H1 (cell line): ENCODE measurements at places on chromosomes 2 and 18. TPM values are rescaled to one million over a fixed set of nuclear protein-coding genes. Genes with fewer than 3 reads are reported as not detected.

GRCh38 chr2:105935063-105935462 is 190.4 kb downstream of the NCK2 start:
- H3K36me3 ChIP-seq, result no peaks in the 10 kb centered on the region
- H3K4me3 ChIP-seq, result no peak overlapping the region
- DNase-seq, result no peak
- H3K4me1 ChIP-seq, result no peaks in the 10 kb centered on the region
- no peaks in the 10 kb centered on the region for H3K27me3 ChIP-seq
- no peak overlapping the region for H3K27ac ChIP-seq

The PIEZO2 gene
- total RNA-seq, result 14.7 and 16.5 TPM in 2 replicates

DNA sequence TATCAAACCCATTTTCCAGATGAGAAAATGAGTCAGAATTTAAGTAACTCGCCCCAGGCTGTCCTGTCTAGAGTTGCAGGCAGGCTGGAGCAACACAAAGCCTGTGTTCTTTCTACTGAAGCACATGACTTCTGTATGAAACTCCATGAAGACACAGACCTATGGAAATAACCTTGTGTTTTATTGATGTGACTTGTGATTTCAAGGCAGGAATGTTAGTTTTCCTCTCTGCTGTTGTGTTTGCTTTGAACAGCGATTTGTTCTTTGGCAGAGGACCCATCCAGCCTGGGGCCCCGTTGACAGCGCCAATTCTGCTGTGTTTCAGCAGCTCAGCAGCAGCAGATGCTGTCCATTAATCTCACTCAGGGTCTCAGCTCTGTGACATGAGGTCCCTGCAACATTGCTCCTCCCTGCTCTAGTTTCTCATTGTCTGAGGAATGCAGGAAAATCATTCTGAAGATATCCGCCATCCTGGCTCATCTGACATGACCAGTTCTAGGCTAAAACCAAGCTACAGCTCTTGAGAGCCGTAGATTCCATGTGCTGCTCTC is 344.3 kb upstream of the RAB12 start:
- H3K27ac ChIP-seq, result no peak overlapping the region
- H3K27me3 ChIP-seq, result no peaks in the 10 kb centered on the region
- no peak for DNase-seq
- H3K4me1 ChIP-seq, result peaks cover 3% of the 10 kb centered on the region

DNA sequence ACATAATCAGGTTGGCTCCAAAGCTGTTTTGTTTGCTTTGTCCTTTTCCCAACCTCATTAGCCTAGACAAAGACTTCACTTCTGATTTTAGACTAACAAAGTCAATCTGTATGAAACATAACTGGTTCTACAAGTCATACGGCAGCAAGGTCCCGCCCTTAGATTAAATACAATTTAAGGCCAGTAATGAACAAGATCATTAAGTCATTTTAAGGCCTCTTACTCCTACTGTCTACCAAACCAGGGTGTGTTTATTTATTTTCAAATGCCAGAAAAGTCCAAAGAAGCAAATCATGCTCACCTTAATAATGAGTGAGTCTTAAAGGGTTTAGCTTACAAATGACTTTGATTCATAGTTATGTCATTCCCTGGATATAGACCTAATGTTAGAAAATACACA is 148.4 kb upstream of the ACVR2A start:
- no peak overlapping the region for H3K4me3 ChIP-seq
- H3K36me3 ChIP-seq, result no peaks in the 10 kb centered on the region
- H3K27ac ChIP-seq, result no peak overlapping the region
- H3K4me1 ChIP-seq, result no peaks in the 10 kb centered on the region
- no peak for DNase-seq
- H3K27me3 ChIP-seq, result no peaks in the 10 kb centered on the region

- no peaks in the 10 kb centered on the region; the same call in 1 of the 2 replicates for H3K27me3 ChIP-seq
- no peaks in the 10 kb centered on the region for H3K36me3 ChIP-seq
- peaks cover 4% of the 10 kb centered on the region for H3K4me1 ChIP-seq
- H3K27ac ChIP-seq, result no peak overlapping the region
- no peak overlapping the region for H3K4me3 ChIP-seq
Observed at GRCh38 chr18:77167251-77167650, 34.7 kb upstream of the MBP start.

DNA sequence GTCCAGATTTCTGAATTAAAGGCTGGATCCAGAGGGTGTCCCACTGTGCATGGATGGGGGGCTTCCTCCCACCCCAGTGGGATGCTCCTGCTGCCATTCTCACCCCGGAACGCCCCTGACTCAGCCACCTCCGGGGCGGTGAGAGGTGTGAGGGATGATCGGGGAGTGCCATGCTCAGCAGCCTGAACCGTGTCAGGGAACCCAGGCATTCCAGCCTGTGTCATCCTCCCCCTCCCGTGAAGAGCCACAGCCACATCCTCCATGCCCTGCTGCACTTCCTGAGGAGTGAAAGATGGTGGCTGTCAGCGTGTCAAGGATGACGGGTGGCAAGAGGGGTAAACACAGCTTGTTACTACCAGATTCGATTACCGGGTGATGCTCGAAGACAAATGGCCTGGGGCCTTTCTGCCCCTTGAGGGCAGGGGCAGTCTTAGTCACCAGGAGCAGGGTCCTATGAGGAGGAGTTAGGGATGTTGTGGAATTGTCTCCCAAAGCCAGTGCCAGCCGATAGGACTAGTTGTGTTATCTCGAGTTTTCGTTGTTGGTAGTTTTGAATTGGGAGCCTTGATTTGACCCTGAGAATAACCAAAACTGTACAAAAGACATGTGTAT is 80.8 kb downstream of the TCF7L1 start:
- no peaks in the 10 kb centered on the region for H3K27me3 ChIP-seq
- no peak for DNase-seq
- no peak overlapping the region for H3K27ac ChIP-seq
- no peaks in the 10 kb centered on the region for H3K36me3 ChIP-seq

The VAMP5 gene
- 4.7 and 5.2 TPM in 2 replicates for total RNA-seq

The GAD1 gene
- total RNA-seq, result 0.34 and 0.65 TPM in 2 replicates

GRCh38 chr2:43622931-43623451 is 14.1 kb upstream of the PLEKHH2 start:
- no peaks in the 10 kb centered on the region for H3K36me3 ChIP-seq
- no peaks in the 10 kb centered on the region for H3K27me3 ChIP-seq
- H3K27ac ChIP-seq, result no peak overlapping the region
- DNase-seq, result no peak
- H3K4me3 ChIP-seq, result no peak overlapping the region

The CHRNG gene
- total RNA-seq, result not detected in 2 replicates

DNA sequence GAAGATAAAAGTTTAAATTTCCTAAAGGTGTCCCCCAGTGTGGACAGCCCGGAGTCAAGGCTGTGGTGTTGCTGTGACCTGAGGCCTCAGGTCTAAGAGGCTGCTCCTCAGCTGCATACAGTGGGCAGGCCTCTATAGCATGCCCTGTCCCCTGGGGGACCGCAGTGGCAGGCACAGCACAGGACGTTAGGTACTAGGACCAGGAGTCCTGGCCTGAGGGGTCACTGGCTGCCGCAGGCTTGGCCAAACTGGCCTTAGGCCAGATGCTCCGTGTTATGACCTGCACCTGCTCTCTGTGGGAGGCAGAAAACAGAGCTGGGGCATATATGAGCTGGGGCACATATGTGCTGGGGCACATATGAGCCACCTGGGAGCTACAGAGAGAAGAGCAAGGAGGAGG is 21.2 kb upstream of the MAL start:
- H3K36me3 ChIP-seq, result no peaks in the 10 kb centered on the region
- no peak for DNase-seq
- H3K4me1 ChIP-seq, result no peaks in the 10 kb centered on the region

The GKN2 gene
- not detected in 2 replicates for total RNA-seq

The CPO gene
- 1.3 and 1.9 TPM in 2 replicates for total RNA-seq

The OR6B2 gene
- total RNA-seq, result not detected in 2 replicates

DNA sequence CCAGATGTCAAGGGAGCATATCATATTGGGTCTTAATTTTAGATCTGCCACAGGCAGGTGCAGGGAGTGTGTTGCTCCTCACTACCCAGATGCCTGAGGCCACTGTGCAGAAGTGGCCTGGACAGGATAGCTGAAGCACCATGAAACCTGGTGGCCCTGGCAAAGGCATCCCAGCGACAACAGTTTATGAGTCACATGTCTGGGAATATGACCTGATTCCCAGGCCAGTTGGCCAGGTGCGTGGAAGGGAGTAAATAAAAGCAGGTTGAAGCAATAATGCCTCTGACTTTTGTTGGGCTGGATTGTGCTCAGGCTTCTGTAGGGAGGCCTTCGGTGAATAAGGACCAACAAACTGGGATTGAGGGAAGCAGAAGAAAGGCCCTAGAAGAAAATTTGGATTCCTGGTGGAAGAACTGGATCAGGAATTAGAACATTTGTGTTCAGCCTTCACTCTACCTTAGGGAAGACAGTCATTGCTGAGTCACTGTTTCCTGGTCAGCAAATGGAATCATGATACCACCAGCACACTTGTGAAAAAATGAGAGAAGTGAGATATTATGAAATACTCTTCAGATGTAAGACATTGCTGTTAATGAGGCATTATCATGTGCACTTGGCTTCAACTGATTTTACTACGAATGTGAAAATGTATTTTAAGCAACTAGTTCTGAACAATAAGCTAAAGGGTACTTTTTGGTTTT is 78.4 kb upstream of the ZNF516 start:
- H3K4me1 ChIP-seq, result peaks cover 3% of the 10 kb centered on the region; the same call in 1 of the 2 replicates
- no peaks in the 10 kb centered on the region for H3K27me3 ChIP-seq
- H3K4me3 ChIP-seq, result no peak overlapping the region
- H3K27ac ChIP-seq, result no peak overlapping the region

- H3K27ac ChIP-seq, result no peak overlapping the region
- H3K4me1 ChIP-seq, result no peaks in the 10 kb centered on the region
- no peak for DNase-seq
- H3K36me3 ChIP-seq, result no peaks in the 10 kb centered on the region
- H3K27me3 ChIP-seq, result no peaks in the 10 kb centered on the region
Observed at GRCh38 chr2:75517547-75518230, 43.0 kb downstream of the EVA1A start.

DNA sequence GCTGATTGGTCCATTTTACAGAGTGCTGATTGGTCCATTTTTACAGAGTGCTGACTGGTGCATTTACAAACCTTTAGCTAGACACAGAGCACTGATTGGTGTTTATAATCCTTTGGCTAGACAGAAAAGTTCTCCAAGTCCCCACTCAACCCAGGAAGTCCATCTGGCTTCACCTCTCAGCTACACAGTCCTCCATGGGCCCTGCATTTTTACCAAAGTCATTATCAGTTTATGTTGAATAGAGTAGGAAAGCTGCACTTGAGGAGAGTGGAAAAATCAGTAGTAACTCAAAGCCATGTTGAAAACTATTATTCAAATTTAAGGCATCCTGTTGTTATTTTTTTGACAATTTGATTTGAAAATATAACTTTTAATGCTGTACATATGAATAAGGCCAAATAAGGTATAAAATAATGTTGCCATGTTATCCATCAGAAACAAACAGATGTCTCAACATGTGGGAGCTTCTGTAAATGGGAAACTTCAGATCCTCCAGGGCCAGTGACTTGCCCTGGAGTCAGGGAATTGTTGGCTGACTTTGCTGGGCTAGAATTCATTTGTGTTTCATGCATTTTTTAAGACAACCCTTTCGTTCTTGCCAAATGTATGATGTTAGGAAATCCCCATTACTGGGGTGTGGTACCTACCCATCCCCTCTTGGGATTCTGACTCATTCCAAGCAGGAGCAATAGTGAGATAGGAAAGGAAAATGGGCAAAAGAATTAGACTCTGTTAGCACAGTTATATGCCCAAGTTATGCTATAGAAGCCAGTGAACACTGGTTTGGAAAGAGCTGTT is 37.8 kb upstream of the CCDC195 start:
- no peaks in the 10 kb centered on the region for H3K27me3 ChIP-seq
- H3K36me3 ChIP-seq, result no peaks in the 10 kb centered on the region
- no peak for DNase-seq
- no peak overlapping the region for H3K27ac ChIP-seq
- no peaks in the 10 kb centered on the region for H3K4me1 ChIP-seq

The LCT gene
- total RNA-seq, result 0.06 and 0.11 TPM in 2 replicates

The DYNAP gene
- 0.15 and 0.22 TPM in 2 replicates for total RNA-seq

DNA sequence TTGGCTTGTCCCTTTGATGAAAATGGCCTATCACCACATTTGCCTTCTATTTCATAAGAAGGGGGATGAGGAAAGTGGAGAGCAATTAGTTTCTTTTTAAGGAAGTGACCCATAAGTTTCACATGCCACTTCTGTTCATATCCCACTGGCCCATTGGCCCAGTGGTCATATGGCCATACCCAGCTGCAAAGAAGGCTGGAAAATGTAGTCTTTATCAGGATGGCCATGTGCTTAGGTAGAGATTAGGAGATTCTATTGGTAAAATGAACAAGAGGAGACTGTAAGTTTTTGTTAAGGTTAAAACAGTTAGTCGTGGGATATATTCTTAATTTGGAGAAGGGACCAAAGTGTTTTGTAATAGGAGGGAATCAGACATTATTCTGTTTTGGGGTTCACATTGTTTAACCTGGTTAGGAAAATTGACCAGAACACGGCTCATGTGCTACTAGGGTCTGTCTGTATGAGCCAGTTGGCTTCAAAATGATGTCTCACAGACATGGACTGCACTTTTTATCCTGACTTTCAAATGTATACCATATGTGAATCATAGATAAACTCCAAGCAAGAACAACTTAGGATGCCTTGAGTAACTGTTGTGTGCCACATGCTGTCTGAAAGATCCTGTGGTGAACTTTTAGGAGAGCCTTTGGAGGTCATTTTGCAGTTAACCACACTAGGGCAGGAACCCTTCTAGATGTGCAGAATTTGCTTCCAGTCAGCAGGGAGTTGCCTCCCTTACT is 17.3 kb downstream of the PLCL1 start:
- DNase-seq, result no peak
- H3K27ac ChIP-seq, result no peak overlapping the region
- H3K4me1 ChIP-seq, result no peaks in the 10 kb centered on the region
- H3K36me3 ChIP-seq, result no peaks in the 10 kb centered on the region
- no peak overlapping the region for H3K4me3 ChIP-seq
- no peaks in the 10 kb centered on the region for H3K27me3 ChIP-seq

- DNase-seq, result no peak
- H3K27ac ChIP-seq, result no peak overlapping the region
Observed at GRCh38 chr2:124559236-124559635, 534.1 kb downstream of the CNTNAP5 start.

- H3K27me3 ChIP-seq, result no peaks in the 10 kb centered on the region
- no peak overlapping the region for H3K4me3 ChIP-seq
- H3K36me3 ChIP-seq, result no peaks in the 10 kb centered on the region
- no peak overlapping the region for H3K27ac ChIP-seq
- DNase-seq, result no peak
Observed at GRCh38 chr2:133718688-133719201, 150.5 kb upstream of the NCKAP5 start.

The CAPN13 gene
- 0.94 and 2.4 TPM in 2 replicates for total RNA-seq

The SRD5A2 gene
- not detected in 2 replicates for total RNA-seq

The LINC00305 gene
- total RNA-seq, result not detected in 2 replicates

- no peak overlapping the region for H3K27ac ChIP-seq
- no peaks in the 10 kb centered on the region for H3K4me1 ChIP-seq
- no peaks in the 10 kb centered on the region for H3K36me3 ChIP-seq
- H3K4me3 ChIP-seq, result no peak overlapping the region
Observed at GRCh38 chr18:68738564-68738963, 23.7 kb upstream of the TMX3 start.

GRCh38 chr2:120791962-120792297 is 56.3 kb downstream of the GLI2 start:
- no peak overlapping the region for H3K27ac ChIP-seq
- no peaks in the 10 kb centered on the region for H3K36me3 ChIP-seq
- H3K27me3 ChIP-seq, result no peaks in the 10 kb centered on the region
- peaks cover 49% of the 10 kb centered on the region for H3K4me1 ChIP-seq

The UGT1A3 gene
- not detected in 2 replicates for total RNA-seq

The ITGB6 gene
- not detected in 2 replicates for total RNA-seq

- no peak overlapping the region for H3K27ac ChIP-seq
- DNase-seq, result no peak
- H3K4me3 ChIP-seq, result no peak overlapping the region
- no peaks in the 10 kb centered on the region for H3K36me3 ChIP-seq
- H3K4me1 ChIP-seq, result peaks cover 12% of the 10 kb centered on the region
Observed at GRCh38 chr2:149167001-149167780, 128.7 kb downstream of the LYPD6B start.
